ENCODE measurements at places on chromosomes 5 and 9.

GRCh38 chr9:82363198-82363597, 374.6 kb downstream of the SPATA31D1 start:
- no peak for DNase-seq

- no peak for DNase-seq
These were observed 46.5 kb downstream of the TAF11L14 start for GRCh38 chr5:17680737-17681136.

- DNase-seq, result no peak
These were observed 71.4 kb upstream of the WDR41 start for GRCh38 chr5:77563475-77563874.

DNA sequence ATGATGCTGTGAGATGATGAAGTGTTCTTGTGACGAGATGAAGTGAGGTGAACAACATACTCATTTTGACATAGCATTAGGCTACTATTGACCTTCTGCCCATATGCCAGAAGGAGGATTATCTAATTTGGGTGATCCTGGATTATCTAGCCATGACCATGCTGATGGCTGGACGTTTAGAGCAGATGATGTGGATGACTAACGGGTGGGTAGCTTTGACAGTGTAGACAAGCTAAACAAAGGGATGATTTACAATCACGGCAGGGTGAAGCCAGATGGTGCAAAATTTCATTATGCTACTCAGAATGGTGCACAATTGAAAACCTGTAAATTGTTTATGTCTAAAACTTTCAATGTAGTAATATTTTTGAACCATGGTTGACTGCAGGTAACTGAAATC, 2403.4 kb upstream of the ACO1 start:
- DNase-seq, result no peak

GRCh38 chr5:105745111-105745510, 1925.6 kb downstream of the EFNA5 start:
- no peak for DNase-seq

DNA sequence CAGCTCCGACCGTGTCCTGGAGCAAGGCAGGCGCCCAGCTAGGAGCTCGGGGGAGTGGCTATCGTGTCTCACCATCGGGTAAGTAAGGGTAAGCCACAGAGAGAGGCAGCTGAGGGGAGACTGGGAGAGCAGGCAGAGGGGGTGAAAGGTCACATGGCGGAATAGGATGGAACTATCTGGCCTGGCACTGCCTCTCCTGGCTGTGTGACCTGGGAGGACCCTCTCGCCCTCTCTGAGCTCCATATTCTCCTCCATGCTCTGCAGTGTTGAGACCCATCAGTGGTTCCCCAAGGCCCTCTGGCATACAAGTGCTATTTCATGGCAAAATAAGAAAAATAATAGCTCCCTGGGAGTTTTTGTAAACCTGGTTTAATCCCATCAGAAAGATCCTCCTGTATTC, 43.9 kb upstream of the ASS1 start:
- DNase-seq, result no peak

GRCh38 chr5:157485811-157486210, 25.8 kb downstream of the NIPAL4 start:
- DNase-seq, result no peak

DNA sequence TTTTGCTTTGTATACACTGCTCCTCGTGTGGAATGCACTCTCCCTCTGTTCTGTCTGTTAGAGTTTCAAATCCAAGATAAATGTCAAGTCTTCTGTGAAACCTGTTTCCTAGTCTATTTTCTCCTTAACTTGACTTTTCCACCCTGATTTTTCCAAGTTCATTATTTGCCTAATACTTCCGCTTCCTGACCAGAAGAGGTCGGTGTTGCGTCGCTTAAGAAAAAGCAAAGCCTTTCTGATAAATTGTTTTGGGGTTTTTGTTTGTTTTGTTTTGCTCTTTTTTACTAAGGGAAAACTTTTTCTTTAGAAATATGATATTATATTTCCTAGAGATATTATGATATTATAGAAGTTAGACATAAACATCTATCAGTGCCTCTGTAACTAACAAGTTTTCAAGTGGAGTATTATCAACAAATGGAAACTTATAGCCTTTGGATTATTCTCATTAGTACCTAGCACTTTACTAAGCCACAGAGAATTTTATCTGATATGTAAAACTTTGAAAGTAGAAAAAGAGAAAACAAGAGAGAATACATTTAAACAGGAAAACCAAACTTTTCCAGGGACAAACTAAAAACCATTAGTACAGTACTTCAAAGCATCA, 55.8 kb downstream of the PHAX start:
- DNase-seq, result peak; percentile 6

- DNase-seq, result peak; percentile 24
These were observed 607 bp downstream of the UHRF2 start for GRCh38 chr9:6413365-6414246.

DNA sequence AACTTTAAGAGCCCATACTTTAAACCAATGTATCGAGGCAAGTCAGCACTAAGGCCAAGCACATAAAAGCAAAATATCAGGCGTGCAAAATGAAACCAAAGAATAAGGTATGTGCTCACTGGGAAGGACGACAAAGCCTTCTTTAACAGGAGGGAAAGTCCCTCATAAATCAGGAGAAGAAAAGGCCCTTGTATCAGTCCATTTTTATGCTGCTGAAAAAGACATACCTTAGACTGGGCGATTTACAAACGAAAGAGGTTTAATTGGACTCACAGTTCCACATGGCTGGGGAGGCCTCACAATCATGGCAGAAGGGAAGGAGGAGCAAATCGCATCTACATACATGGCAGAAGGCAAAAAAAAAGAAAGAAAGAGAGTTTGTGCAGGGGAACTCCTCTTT, 68.9 kb downstream of the UBE2QL1 start:
- DNase-seq, result no peak

- DNase-seq, result no peak
These were observed 186.7 kb downstream of the DCP2 start for GRCh38 chr5:113163328-113163727.

- DNase-seq, result no peak
These were observed 151.3 kb upstream of the TRPC7 start for GRCh38 chr5:136516637-136517036.

- DNase-seq, result no peak
These were observed 52.5 kb upstream of the SLC25A51 start for GRCh38 chr9:37956423-37956820.

DNA sequence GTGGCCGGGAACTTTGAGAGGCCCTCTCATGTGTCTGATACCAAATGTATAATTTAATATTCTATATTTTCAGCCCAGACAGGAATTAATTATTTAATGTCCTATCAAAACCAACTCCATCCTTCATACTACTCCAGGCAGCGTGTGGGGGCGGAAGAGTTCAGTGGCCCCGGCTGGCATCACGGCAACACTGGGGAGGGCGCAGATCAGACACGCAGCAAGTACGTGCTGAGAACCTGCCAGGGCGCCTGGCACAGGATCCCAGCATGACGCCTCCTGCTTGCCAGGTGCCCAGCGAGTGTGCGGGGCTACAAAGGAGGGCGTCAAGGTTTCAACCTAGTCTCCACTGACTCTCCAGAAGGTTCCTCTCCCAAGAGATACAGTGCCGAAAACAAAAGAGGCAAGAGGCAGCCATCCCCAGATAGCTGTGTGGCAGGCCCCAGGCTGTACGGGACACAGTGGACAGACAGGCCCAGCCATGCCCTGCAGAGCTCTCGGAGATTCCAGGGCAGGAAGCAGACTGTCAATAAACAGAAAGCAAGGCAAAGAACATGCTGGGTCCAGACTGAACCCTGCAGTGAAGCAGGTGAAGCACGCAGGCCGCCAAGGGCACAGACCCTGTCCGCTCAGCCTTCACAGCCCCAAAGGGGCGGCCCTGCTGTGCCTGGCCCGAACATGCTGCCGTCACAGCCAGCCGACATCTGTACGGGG, 110.3 kb downstream of the VAV2 start:
- DNase-seq, result no peak

DNA sequence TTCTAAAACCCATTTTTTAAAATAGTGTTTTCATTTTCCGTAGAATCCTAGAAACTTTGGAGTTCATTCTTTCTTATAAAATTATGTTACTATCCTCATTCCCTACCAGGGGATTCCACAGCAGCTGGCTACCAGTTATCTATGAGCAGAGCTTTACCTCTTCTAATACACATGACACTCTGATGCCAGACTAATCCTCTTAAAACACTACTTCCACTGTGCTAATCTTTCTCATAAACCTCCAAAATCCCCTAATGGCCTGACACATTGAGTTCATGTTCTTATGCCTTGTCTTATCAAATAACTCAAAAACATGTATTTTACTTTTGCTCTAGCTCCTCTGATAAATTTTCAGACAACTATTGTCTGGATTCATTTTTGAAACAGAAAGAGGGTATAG, 633.6 kb upstream of the FTMT start:
- DNase-seq, result no peak

- DNase-seq, result no peak
These were observed 49.1 kb downstream of the PTCD2 start for GRCh38 chr5:72369301-72369700.

DNA sequence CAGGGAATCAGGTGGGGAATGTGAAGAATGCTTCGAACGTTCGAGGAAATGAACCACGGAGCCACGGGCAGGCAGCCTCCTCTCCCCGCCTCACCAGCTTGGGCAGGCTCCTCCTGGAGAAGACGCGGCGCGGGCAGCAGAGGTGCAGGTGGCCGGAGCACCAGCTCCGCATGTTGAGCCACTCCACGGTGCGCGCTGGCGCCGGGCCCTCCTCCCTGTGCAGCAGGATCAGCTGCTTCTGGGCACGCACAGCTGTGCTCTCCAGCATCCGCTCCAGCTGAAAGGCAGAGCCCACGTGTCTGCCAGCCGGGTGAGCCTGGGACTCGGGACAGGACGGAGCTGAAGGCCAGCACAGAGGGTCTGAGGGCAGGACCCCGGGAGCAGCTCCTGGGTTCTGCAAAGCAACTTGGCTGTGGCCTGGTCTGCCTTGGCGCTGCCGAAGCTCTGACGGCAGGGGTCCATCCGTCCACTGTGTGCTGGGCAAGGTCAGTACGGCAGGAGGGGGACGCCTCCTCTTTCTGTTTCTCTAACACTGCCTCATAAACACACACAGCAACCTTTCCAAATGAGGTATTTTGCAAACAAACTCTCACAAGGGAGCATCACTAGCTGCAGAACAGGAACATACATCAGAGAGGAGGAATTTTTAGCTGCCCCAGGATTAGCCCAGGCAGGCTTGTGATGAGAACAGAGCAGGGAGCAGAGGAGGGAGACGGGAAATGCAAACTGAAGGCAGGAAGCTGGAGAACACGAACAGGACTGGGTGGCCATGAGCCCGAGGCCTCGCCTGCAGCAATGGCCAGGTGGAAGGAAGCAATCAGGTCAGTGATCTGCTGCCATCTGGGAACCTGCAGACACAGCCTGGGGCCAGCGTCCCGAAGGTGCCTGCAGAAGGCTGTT, 20.1 kb upstream of the NSMF start:
- no peak for DNase-seq

All from stimulated activated CD4-positive, alpha-beta T cell treated with anti-CD3 and anti-CD28 coated beads, Interleukin-2, amount 100 ng/mL, for 4 hours (primary cell).